ENCODE measurements at places on chromosomes 2 and 18.

GRCh38 chr2:215712871-215713790 is 277.3 kb upstream of the FN1 start:
- no peak for DNase-seq

GRCh38 chr2:157498483-157498882 is 54.6 kb upstream of the CYTIP start:
- no peak for DNase-seq

GRCh38 chr2:111015283-111015995 is 105.3 kb upstream of the BCL2L11 start:
- no peak for DNase-seq

- no peak for DNase-seq
These were observed 181.4 kb downstream of the DYM start for GRCh38 chr18:49279041-49279440.

GRCh38 chr2:5353565-5353964 is 338.6 kb upstream of the SOX11 start:
- DNase-seq = no peak

GRCh38 chr2:127053731-127054603 is 53.0 kb downstream of the BIN1 start:
- no peak for DNase-seq

DNA sequence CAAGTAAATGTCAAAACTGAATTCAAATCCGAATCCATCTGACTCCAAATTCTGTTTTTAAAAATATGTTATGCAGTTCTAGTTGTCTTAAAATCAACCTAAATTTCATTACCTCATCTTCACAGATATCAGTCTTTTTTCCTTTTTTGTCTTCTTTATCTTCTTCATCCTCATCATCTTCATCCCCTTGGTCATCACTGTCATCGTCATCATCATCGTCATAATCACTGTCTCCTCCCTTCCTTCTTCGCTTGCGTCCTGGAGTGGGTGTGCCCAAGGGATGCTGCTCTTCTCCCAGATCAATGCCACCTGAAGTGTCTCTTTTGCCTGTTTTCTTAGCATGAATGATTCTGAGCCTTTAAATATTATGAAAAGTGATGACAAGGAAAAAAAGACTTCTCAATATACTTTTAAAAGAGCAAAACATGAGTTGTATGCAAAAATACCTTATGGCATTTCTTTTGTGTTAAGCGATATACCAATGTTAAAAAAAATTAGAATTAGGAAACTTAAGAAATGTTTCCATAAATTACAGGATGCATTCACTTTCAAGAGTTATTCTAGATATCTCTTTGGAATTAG is 96.0 kb upstream of the WDSUB1 start:
- no peak for DNase-seq

GRCh38 chr2:24233321-24233720 is 58.5 kb downstream of the FAM228A start:
- DNase-seq = no peak

GRCh38 chr2:9574331-9574730 is 18.7 kb upstream of the ADAM17 start:
- DNase-seq = no peak

DNA sequence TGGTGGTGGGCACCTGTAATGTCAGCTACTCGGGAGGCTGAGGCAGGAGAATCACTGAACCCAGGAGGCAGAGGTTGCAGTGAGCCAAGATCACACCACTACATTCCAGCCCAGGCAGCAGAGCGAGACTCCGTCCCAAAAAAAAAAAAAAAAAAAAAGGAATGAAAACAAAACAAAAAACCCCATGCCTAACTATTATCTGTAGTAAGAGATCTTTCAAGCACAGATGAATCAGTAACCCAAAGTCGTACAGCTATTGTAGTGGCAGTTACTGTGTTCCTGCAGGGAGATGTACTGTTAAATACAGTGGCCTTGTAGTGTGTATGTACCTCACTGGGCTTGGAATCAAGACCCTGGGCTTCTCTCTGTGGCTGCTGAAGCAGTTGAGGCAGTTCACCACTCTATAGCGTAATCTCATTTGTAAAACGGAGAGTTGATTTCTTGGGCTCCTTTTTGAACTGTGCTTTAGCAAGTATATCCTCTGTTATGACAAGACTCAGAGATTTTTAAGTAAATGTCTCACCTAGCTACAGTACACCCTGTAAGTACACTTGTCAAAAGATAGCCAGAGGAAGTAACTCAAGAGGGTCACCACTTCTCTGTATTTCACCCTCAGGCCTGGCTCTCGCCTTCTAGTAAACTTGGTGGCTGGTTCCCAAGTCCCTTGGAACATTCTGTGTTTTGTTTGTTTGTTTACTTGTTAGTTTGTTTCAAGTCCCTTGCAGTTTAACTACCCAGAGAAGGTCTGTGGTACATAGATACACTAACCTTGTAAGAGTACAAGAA is 109.6 kb upstream of the FOSL2 start:
- DNase-seq = no peak

GRCh38 chr18:45958730-45959129 is 8.4 kb downstream of the EPG5 start:
- DNase-seq = no peak

DNA sequence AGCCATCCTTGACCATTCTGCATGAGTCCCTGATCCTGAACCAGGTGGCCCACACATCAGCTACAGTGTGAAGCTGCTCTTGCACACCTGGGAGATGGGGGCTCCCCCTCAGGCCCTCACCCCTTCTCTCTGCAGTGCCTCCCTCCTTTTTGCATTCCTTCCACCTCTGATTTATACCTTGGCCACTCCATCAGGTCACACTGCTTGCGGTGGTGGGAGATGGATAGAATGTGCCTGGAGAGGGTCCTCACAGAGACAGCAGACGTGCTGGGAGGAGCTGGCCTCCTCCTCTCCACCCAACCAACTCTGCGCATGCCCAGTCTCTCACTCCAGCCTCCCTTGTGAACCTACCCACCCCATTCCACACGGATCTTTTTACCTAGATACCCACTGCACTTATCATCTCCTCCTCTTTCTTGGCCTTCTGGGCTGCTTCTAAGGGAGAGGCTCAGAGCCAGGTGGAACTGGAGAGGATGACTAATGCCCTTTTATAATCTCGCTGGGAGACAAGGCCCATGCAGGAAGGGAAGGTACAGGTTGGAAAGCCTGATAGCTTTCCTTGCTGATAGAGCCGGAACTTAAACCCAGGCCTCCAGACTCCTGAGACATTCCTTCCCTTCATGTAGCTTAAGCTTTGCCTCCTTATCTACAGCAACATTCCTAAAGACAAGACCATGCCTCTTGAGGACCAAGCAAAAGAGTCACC is 205.1 kb downstream of the ZBTB7C start:
- no peak for DNase-seq
